ENCODE measurements at places on chromosomes 1 and 21.

GRCh38 chr1:15949453-15950245 lies 26.3 kb downstream of the ZBTB17 start:
- no peak for DNase-seq

GRCh38 chr1:68495968-68496679 lies 758 bp downstream of the DEPDC1 start:
- no peak for DNase-seq

DNA sequence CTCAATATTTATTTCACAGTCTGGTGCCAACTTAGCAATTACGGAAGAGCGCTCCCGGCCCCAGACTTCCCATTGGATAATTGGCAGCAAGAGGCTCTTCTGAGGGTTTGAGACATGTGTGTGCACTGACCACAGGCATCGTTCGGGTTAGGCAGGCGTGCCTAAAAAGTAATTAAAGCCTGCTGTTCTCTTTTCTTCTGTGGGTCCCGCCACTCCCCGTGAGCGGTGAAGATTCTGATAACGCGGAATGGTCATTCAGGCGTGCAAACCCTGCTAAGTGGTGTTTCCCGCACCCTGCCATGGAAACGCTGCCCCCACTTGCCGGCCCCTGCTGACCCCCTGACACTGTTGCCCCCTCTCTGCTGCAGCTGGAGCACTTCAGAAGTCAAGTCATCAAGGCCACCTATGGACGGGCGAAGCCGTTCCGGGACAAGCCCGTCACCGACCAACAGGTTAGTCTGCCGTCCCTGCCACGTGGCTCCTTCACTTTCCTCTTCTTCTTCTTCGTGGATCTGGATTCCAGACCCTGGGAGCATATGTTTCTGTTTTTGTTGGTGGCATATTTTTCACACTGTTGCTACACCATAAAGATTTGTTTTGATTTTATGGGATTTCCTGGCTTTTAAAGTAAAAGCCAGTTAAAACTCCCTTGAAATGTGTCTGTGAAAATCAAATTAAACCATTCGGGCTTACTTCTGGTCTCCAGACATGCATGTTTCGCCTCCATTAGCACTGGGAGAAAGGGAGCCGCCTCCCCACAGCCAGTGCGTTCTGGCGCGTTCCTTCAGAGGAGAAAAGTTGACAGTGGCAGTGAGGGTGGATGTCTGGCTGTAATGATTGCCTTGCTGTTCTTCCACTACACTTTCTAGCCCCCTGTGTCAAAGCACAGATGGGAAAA lies 79.9 kb downstream of the FHAD1 start:
- DNase-seq = no peak

DNA sequence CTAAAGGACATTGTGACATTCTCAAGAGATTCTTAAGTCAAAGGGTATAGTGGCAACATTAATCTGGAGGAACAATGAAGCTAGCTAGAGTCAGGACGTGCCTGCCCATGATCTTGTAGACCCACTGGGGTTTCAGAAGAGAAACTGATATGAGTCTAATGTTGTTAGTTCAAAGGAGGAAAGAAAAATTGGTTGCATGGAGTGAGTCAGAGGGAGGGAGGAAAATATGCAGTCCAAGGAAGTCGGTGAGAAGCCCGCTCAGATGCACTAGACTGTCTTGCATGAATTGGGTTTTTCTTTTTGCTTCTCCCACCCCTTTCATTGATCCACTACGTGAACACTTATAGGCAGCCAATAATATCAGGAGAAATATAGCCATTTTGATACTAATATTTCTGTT lies 53.8 kb upstream of the SYT14 start:
- no peak for DNase-seq

DNA sequence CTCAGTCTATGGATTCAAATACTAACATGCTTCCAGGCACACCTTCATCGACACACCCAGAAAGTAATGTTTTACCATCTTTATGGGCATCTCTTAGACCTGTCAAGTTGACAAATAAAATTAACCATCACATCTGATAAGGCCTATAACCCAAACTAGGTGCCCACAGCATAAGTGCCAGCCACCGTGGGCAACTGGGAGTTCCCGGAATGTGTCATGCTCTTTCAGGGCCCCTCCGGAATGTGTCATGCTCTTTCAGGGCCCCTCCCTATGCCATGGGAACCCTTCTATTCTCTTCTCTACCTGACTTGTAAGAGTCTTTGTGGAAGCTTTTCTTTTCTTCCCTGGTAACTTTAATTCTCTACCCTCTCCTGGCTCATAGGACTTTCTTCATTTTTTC lies 26.6 kb downstream of the KRTAP24-1 start:
- DNase-seq = no peak
